ENCODE measurements at places on chromosomes 13 and 19. TPM values are rescaled to one million over a fixed set of nuclear protein-coding genes. Genes with fewer than 3 reads are reported as not detected.
A peak's percentile ranks its signal among the peaks of the same experiment; 100 is the strongest.

LEUTX gene
- total RNA-seq: not detected

JSRP1 gene
- total RNA-seq: 1.3 TPM

BCKDHA gene
- total RNA-seq: 9.2 TPM

PROZ gene
- total RNA-seq: not detected

- no peak overlapping the region for H3K4me3 ChIP-seq
- no peaks in the 10 kb centered on the region for H3K27me3 ChIP-seq
- peaks cover 4% of the 10 kb centered on the region for H3K4me1 ChIP-seq
- DNase-seq: no peak
Measured at GRCh38 chr19:19004144-19004543, 29.2 kb downstream of the SUGP2 start.

DNA sequence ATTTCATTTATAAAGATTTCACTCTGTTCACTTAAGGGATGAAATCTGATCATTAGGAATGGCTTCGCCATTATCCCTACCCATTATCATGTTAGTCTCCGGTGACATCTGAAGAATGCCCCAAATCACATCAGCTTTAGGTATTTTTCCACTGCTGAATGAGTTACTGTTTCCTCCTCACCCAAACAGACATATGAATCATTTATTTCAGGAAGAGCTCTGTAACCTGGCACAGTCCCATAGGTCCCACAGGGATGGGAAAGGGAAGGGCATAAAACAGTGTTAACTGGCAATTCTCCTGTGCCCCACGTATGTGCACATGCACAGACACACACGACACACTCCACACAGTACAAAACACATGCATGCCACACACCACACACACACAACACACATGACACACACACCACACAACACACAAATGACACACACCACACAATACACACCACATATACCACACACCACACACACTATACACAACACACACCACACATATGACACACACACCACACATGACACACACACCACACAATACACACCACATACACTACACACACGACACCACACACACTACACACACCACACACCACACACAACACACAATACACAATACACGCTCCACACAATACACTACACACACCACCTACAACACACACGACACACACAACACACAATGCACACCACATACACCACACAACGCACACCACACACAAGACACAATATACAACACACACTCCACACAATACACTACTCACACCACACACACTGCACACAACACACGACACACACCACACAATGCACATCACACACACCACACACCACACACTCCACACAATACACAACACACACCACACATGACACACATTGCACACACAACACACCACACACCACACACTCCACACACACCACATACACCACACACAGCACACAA lies 15.4 kb downstream of the TMEM255B start:
- peaks cover 11% of the 10 kb centered on the region for H3K27me3 ChIP-seq
- DNase-seq: peak; percentile 22
- no peaks in the 10 kb centered on the region for H3K4me1 ChIP-seq
- no peak overlapping the region for H3K27ac ChIP-seq

DNA sequence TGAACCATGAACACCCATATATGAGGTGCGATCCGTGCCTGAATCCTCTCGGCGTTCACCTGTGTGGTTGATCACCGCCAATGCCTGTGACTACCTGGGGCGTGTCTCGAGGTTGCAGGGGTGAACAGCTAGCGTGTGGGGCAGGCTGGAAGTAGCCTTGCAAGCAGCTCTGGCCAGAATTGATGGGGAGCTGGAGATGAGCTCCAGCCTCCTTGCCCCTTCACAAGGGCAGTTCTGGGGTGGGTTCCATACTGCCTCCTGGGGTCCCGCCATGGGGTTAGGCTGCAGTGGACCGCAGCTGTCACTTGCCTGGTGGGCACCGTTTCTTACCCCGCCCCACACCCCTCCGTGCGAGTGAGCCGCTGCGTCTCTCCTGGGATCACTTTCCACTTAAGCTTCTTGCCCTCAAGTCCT lies 154.5 kb upstream of the SOX1 start:
- no peaks in the 10 kb centered on the region for H3K27me3 ChIP-seq
- H3K4me1 ChIP-seq: no peaks in the 10 kb centered on the region
- H3K27ac ChIP-seq: no peak overlapping the region
- no peak for DNase-seq
- no peaks in the 10 kb centered on the region for H3K36me3 ChIP-seq
- no peak overlapping the region for H3K4me3 ChIP-seq

DNA sequence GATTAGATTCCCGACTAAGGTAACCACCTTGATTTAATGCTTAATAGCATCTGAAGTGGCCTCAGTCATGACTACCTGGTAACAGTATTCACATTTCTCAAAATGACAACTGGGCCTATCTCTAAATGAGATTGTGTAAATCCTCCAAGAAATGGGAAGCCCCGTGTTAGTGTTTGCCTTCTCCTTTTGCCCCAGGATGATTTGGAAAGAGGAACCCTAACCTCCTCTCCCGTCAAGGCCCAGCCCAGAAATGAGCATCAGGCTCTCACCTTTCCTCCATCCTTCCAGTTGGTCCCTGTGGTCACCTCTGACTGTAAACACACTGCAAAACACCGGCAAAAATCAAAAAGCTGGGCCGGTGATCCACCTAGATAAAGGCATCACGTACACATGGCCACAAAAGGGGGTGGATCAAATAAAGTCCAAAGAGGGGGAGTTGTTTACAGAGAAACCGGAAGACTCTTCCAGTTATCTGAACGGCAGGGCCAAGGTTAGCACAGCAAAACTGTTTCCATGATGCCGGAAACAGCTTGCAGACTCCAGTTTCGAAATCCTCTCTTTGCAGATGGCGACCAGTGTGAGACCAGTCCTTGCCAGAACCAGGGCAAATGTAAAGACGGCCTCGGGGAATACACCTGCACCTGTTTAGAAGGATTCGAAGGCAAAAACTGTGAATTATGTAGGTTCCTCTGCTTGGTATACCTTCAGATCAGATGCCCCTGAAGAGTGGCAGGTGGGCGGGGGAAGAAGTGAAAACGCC lies 16.4 kb downstream of the F10 start:
- no peak overlapping the region for H3K27ac ChIP-seq
- H3K27me3 ChIP-seq: peaks cover 7% of the 10 kb centered on the region
- DNase-seq: no peak
- H3K4me1 ChIP-seq: no peaks in the 10 kb centered on the region

Measured in astrocyte (in vitro differentiated cells and primary cell).